ENCODE measurements at places on chromosomes 12 and 14.

DNA sequence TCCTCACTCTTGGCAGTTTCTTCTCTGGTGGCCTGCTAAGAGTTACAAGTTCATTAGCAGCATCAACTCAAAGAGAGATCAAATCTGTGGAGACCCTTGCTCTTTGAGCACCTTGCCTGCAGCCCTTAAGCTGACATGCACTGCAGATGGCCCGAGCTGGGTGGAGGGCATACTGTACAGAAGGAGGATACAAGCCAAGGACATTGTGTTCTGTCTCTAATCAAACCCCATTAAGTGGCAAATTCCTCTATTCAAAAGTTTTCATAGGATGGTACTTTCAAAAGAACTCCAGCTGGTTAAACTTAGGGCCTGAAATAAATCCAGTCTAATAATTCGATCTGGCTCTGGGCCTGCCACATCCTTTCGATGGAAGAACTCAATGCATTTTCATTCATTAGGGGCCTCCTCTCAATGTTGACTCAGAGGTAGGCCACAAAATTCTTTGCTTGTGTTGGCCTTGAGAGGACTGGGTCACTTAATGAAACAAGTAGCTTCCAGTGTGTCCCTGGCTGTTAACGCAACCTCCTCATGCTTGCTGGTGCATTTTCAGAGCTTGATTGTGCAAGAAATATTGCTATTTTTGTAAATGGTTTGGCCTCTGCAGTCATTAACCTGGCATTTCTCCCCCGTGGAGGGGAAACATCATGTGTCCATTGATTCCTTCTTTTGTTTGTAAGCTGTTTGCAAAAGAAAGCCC is 318.2 kb downstream of the NUAK1 start:
- no peak for DNase-seq

- no peak for DNase-seq
Observed at GRCh38 chr12:129119537-129119936, 266.3 kb downstream of the GLT1D1 start.

DNA sequence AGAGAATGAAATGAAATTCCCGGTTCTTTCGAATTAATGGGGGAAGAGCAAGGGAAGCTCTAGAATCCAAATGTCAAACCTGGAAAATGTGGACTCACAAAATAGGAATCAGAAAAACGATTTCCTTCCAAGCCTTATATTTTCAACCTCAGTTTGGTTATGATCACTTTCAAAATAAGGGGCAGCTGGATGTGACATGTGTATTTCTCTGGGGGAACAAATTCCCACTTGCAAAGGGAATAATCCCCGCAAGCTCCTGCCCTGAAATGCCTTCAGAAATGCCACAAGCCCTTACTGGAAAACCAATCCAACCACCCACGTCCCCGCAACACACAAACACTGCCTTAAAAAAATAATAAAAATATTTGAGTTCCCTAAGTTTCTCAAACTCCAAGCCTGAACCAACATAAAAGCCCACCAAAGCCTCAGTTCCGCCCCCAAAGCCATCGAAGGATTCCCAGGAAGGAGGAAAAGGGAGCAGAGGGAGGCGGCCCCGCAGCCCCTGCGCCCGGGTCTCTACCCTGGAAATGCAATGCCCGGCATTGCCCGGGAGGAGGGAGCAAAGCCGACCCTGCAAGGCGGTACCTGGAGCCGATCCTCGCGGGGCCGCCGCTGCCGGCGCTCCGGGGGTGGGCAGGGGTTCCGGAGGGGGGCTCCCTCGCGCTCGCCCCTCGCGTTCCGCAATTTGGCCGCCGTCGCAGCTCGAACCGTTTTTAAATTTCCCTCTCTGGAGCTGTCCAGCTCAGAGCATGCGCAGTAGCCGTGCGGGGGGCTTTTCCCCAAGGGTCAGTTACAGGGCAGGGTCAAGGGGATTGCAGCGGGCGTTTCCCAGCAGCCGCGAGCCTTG is at the start of gene FOXN4:
Gene FOXN4, minus strand, starts transcription at position 751 of the 847 bp plus-strand sequence. CDS start 963 bp downstream, outside the sequence.
- DNase-seq = no peak

DNA sequence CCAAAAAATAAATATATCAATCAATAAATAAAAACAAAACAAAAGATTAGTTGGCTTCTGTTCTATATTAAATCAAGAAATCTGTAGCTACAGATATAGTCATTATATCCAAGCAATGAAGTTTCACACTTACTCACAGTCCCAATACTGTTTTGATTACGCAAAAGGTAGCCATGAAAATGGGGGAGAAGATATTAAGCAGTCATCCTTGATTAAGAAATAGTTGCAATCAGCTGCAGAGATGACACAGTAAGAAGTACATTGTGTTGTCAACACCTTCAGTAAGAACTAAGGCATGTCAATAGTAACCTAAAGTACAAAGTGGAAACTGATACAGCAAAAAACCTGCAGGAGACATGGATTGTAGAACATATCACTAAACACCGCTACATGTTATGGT is 11.0 kb upstream of the RHOJ start:
- DNase-seq = no peak

GRCh38 chr12:124529565-124530276 is 37.7 kb downstream of the NCOR2 start:
- no peak for DNase-seq

GRCh38 chr12:6062757-6063735 is 61.4 kb downstream of the VWF start:
- peak; percentile 37 for DNase-seq

- no peak for DNase-seq
Observed at GRCh38 chr12:68414988-68415387, 82.8 kb upstream of the MDM1 start.

DNA sequence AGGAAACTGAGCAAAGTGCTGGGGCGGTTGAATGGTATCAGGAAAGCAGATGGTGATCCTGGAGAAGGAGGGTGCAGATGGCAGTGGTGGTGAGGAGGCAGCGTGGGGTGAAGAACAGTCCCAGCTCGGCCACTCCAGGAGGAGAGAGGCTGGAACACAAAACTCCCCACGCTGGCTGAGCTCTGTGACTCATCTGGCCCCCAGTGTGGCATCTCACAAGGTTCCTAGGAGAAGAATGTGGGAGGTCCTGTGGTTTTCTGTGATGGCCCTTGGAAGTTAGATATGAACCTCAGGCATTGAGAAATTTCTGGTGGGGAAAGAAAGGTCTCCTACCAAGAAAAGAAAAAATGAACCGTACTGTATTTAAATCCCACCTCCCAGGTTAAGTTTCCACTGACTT is 8.0 kb upstream of the NRXN3 start:
- DNase-seq = no peak

DNA sequence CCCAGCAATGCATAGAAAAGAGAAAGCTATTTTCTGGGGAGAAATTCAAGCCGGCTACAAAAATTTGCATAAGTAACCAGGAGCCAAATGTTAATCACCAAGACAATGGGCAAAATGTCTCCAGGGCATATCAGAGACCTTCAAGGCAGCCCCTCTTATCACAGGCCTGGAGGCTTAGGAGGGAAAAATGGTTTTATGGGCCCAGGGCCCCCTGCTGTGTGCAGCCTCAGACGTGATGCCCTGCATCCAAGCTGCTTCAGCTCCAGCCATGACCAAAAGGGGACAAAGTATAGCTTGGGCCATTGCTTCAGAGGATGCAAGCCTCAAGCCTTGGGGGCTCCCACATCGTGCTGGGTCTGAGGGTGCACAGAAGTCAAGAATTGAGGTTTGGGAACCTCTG is 15.8 kb downstream of the TMEM233 start:
- DNase-seq = no peak

DNA sequence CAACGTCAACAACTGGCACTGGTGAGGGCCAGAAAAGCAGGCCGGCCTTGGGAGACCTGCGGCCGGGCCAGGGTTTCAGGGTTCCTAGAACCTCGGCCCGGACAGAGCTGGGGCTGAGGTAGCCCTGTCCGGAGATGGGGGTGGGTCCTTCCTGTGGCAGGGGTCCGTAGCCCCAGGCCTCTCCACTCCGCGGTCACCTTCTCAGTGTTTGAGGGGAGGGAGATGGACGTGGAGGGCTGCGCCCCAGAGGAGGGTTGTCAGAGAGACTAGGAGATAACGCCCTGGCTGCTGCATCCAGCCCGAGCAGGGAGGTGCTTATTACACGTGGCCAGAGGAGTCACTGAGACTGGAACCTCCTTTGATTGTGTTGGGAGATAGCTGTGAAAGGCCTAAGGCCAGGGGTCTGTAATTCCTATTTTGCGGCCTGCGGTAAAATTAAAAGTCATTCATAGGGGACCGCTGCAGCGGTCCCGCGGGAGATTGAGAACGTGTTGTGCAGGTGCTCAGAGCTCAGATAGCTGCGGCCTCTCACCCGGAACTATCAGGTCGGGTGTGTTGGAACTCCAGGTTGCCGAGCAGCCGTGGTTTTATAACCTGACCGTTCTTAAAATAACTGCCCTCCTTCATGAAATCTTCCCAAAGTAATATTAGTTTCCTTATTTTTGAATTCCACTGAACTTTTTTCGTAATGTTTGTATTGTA is 507 bp downstream of the AHSA1 start:
- no peak for DNase-seq

DNA sequence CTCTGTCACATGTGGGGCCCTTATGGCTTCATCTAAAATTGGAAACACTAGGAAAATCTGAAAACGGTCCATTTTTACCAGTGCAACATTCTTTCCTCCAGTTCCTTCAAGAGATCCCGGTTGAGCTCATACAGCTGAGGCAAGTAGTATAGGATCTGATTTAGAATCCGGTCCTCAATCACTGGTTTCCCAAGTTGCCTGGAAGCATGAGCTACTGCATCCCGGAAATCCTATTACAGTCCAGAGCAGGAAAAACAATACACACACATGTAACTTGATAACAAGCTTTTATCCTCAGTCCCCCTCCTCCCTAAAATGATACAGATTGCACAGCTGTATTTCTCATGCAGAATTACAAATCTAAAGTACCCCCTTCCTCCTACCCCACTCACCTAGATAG is 67.9 kb upstream of the NR2C1 start:
- DNase-seq = no peak

GRCh38 chr12:44526655-44527182 is 349.4 kb downstream of the NELL2 start:
- DNase-seq = no peak

DNA sequence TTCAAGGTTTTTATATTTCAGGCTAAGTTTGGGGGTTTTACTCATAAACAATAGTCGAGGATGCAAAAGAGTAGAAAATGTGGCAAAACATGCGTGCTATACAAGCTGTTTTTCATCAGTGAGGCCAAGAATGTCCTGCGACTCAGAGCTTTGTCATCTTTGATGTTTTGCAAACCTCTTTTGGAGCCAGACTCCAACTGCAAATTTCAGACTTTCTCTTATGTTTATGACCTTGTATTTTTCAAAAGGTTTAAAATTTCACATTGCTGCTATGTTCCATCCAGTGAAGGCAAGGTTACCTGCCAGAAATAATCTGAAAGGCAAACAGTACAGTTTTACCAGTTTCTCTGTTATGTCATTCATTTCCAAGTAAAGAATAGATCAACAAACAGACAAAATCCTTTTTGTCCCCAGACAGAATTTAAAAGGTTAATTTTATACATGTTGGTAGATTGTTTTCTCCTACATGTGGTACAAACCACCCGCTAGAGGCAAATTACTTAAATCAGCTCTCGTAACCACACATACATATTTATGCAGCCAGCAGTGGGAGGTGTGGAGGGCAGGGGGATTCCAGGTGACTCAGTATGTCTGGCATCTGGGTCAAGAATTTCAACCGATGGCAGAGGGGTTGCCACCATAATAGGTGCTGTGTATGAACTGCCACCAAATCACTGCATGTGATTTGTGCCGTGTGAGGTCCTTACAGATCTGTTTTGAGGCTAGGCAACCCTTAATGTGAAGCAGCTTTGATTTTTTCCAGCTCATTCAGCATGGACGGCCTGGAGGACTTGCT is 119.8 kb upstream of the CPM start:
- DNase-seq = peak; percentile 11

GRCh38 chr12:99736760-99737269 is 89.3 kb downstream of the GARIN6 start:
- no peak for DNase-seq

- no peak for DNase-seq
Observed at GRCh38 chr14:87838931-87839330, 154.1 kb downstream of the GALC start.

- no peak for DNase-seq
Observed at GRCh38 chr14:49909016-49909415, 16.1 kb downstream of the ARF6 start.

- DNase-seq = no peak
Observed at GRCh38 chr12:122955156-122955555, 11.1 kb downstream of the ABCB9 start.

- no peak for DNase-seq
Observed at GRCh38 chr14:60904381-60904780, 76.5 kb downstream of the TRMT5 start.

DNA sequence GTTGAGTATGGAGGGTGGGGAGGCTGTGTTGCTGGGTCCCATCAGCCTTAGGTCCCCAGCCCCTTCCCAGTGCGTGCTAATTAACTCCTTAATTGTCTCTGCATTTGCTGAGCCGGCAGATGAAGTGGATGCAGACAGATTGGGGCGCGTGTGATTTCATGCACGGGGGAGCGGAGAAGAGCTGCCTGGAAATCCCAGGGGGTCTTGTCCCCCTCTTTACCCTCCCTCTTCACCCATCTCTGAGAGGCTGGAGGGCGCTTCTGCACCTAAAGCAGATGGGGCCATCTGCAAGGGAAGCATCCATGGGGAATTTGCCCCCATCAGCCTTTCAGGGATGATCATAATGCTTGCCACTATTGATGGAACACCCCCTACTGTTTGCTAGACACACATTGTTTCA is 4.4 kb upstream of the ASIC1 start:
- no peak for DNase-seq

GRCh38 chr14:81396113-81396512 is 4.0 kb downstream of the STON2 start:
- no peak for DNase-seq

- DNase-seq = no peak
Observed at GRCh38 chr12:100964028-100964427, 169.5 kb downstream of the ANO4 start.

- DNase-seq = no peak
Observed at GRCh38 chr14:87567618-87568295, 425.2 kb downstream of the GALC start.

DNA sequence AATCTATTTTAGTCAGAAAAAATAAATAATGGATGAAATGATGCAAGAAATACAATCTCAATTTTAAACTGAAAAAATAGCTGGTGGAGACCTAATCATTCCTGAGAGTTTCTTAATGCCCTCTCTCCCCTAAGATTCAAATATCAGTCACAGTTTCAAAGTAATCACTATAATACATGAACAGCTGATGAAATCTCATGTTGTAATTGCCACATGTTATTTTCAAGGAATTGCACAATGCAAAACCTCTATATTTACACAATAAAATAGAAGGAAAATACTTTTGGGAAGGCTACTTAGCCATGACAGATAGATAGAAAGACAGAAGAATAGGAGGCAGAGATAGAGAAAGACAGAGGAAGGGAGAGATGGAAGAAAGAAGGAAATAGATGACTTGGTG is 18.2 kb downstream of the IFNG-AS1 start:
- DNase-seq = no peak

GRCh38 chr12:86735851-86736250 is 479.7 kb upstream of the MGAT4C start:
- DNase-seq = no peak

- no peak for DNase-seq
Observed at GRCh38 chr14:65502676-65503124, 90.2 kb downstream of the FUT8 start.

Data from stimulated activated CD8-positive, alpha-beta memory T cell treated with anti-CD3 and anti-CD28 coated beads, Interleukin-12 subunit alpha, Interleukin-12 subunit beta, amount 100 ng/mL, for 4 hours (primary cell).